Anterior cingulate cortex (tissue), 58 donors: ENCODE measurements at places on chromosomes 13 and 19.

- no peak for DNase-seq
These were observed 46.8 kb downstream of the ARHGEF18 start for GRCh38 chr19:7395360-7396066.

GRCh38 chr19:35742121-35742724 is at the start of gene IGFLR1:
TSS of gene IGFLR1 (minus strand) at chr19:35742452. CDS start at chr19:35741180, 1,272 bp downstream.
- DNase-seq: peak; percentile 6

DNA sequence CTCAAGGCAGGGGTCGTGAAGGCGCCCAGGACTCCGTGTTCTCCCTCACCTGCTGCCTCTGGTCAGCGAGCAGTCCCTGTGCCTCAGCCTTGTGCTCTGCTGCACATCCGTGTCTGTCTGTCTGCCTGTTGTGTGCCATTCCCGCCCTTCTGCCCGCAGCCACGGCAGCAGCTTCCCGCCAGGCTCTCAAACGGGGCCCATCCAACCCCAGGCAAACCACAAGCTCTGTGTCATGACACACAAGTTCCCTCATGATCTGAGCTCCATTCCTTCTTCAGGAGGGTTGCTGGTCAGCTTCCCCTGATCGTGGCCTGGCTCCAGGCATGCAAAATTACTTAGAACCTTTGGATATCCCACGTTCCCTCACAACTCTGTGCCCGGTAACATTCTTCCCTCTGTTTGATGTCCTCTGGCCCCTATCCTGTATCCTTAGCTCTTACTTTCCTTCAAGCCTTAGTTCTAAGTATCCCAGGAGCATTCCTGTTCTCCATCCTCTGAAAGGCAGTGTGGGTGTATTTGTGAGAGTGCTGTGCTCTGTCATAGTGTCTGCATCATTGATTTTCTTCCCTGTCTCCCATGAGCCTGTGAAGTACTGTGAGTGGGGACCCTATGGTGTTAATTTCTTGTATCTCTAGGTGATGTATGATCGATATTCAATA is 3.2 kb downstream of the GPR183 start:
- DNase-seq: no peak

- no peak for DNase-seq
These were observed 11.8 kb upstream of the ZNF175 start for GRCh38 chr19:51559240-51559639.

GRCh38 chr13:79659121-79659521 is 178.2 kb downstream of the NDFIP2 start:
- DNase-seq: no peak

- no peak for DNase-seq
These were observed 25.9 kb upstream of the OXGR1 start for GRCh38 chr13:97020194-97020593.

DNA sequence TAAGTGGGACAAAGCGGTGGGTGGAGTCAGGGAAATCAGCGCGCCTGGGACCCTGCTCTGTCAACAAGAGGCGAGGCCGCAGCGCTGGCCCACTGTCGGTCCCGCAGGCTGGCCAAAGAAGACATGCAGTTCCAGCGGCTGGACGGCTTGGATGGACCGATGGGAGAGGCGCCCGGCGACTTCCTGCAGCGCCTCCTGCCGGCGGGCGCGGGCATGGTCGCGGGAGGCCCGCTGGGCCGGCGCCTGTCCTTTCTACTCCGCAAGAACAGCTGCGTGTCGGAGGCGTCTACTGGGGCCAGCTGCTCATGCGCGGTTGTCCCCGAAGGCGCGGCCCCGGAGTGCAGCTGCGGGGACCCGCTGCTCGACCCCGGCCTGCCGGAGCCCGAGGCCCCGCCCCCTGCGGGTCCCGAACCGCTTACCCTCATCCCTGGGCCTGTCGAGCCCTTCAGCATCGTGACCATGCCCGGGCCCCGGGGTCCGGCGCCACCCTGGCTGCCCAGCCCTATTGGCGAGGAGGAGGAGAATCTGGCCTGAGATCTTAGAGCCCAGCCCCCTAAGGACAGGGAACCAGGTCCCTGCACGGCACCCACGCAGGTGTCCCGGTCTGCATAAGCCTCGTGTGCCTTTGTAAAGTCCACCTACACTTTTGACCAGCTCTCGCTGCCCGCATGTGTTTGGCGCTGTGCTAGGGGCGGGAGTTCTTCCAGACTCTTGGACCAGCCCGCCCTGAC is 6.1 kb downstream of the BEST2 start:
- peak; percentile 37 for DNase-seq

DNA sequence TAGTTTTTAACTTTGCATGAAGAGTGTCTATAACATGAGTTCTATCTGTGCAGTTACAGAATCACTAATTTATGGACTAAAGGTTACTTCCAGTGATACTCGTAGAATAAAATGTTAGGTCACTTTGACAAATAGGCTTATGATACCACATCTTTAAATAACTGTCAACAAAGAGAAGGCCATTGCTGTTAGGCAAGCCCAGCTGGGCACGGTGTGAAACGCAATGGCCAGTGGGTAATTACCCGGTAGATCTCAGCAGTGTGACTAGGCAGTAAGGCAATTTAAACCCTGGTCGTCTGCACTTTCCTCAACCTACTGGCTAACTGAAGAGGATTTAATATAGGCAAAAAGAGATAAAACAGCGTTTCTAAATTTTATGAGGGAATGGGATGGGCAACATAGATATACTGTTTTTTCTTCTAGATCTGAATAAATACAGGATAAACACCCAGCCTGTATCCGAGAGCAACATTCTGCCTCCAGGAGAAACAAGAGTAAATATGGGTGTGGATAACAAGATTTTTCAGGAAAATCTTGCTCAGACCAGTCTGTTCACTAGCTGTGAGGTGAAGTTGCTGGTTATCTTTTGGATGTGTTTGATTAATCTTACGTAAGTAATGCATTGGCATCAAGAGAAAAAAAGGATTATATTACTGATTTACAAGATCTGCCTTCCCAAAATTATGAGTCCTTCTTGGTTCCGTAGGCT is 631.3 kb downstream of the EFNB2 start:
- DNase-seq: no peak

GRCh38 chr13:60267498-60268202 is 103.9 kb upstream of the DIAPH3 start:
- no peak for DNase-seq

DNA sequence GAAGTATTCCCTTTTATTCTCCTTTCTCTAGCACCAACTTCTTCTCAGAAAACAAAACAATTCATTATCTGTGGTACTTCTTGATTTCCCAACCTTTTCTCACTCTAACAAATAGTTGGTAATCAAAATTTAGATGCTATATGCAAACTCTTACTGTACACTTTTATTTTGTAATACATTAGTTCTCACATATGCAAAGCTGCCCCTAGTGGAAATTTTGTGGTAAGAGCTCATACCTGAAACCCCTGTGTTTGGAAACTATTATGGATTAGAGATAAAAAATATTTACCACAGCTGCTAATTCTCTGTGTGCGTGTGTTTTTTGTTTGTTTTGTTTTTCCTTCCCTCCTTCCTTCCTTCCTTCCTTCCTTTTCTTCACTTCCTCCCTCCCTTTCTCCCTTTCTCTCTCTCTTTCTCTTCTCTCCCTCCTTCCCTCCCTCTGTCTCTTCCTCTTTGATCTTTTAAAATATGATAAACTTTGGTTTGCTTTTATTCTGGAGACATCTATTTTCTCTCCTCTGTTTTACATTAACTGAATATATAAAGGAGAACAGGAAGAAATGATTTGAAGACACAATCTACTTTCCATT is 537.4 kb downstream of the SLITRK6 start:
- DNase-seq: no peak

DNA sequence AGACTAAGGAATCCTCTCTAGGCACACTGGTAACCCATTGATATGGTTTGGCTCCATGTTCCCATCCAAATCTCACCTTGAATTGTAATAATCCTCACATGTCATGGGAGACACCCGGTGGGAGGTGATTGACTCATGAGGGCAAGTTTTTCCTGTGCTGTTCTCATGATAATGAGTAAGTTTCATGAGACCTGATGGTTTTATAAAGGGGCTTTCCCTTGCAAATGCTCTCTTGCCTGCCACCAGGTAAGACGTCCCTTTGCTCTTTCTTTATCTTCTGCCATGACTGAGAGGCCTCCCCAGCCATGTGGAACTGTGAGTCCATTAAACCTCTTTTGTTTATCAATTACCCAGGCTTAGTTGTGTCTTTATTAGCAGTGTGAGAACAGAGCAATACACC is 81.4 kb upstream of the GPC6 start:
- DNase-seq: no peak

DNA sequence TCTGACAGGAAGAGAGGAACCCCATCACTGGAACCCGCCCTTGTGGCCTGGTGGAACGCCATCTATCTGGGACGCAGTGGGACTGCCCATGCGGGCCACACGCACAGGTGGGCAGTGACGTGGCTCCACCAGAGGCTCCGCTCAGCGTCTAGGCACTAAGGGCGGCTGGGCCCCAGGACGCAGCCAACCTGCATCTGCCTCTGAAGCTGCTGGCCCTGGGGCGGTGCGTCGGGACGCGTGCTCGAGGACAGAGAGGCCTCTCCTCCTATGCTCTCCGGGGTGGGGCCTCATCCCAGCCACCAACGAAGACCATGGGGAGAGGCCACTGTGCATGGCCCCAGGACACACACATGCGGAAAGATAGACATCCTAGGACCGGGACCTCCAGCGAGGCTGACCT is 18.1 kb downstream of the IZUMO4 start:
- no peak for DNase-seq

DNA sequence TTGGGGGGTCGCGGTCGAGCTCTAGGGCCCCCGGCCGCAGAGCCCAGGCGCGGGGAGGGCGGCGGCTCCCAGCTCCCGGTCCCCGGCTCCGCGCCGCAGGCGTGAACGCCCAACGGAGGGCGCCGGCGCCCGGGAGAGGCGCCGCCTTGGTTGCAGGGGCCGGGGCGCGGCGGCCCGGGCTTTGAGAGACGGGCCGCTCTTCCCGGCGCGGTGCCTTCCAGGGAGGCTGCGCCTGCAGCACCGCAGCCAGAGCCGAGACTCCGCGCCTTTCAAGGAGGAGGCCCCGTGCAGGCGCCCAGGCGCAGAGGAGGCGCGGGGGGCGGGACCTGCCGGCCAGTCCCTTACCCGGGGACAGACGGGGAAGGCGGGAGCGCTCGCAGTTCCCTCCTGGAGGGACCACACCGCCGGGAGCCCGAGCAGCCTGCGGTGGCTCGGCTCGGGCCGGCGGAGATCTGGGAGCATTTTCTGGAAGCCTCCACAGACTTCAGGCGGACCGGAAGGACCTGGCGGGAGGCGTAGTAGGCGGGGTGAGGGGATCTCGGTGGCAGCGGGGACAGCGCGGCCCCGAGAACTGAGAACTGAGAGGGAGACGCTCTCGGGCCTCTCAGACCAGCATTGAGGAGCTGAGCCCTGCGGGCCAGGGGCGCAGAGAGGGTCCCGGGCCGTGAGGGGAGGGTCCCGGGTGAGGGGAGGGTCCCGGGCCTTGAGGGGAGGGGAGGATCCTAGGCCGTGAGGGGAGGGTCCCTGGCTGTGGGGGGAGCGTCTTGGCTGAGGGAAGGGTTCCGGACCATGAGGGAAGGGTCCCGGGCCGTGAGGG is 25.5 kb upstream of the MCF2L start:
- no peak for DNase-seq

- DNase-seq: no peak
These were observed 56.8 kb downstream of the POLR1D start for GRCh38 chr13:27678306-27679040.

- no peak for DNase-seq
These were observed 5.2 kb downstream of the SYDE1 start for GRCh38 chr19:15112385-15112784.

- DNase-seq: no peak
These were observed 232.2 kb downstream of the DLEU7 start for GRCh38 chr13:50611117-50611781.

GRCh38 chr13:52832313-52832712 is 16.1 kb downstream of the PCDH8 start:
- no peak for DNase-seq

GRCh38 chr19:12748489-12748888 is 3.1 kb upstream of the BEST2 start:
- DNase-seq: no peak

- peak; percentile 71 for DNase-seq
These were observed 4.5 kb upstream of the SHISA7 start for GRCh38 chr19:55447421-55448174.

GRCh38 chr13:79406597-79406908 is 498 bp upstream of the RBM26 start:
- DNase-seq: no peak

DNA sequence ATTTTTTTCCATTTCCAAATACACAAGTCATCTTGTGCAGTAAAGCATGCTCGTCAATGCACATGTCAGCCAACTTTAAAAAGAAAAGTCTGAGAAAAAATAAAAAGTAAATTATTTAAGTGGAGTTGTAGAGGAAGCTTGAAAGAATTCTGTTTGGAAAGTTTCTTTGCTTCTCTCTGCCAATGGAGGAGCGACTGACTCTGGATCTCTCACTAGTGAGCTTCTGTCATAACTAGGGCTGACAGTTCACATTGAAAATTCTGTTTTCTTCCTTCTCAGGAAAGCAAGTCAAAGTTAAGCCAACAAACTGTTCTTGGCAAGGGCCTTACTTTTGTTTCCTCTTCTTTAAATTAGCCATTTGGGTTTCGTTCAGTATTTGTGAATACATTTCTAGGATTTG is 298.2 kb downstream of the POU4F1 start:
- DNase-seq: no peak

DNA sequence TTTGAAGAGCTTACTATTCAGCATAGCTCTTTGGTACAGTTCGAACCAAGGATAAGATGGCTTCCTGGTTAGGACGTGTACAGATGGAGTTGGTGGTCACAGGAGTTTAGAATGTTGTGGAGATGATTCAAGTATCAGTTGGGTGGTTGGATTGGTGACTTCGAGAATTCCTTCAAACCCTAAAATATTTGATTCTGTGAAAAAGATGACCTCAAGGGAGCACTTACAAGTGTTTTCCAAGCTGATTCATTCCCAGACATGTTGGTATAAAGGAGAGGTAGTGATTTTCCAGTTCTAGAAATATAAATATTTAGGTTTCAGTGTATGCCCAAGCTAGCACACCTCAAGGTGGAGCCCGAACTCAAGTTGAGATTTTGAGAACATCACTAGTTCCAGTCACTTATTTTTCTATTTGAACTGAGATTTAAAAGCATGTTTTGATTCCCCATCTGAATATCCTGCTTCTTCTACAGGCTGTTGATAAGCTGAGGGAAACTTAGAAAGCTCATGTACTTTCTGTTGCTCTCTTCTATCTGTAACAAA is 306.1 kb downstream of the DCT start:
- no peak for DNase-seq

- DNase-seq: no peak
These were observed 16.5 kb upstream of the LATS2 start for GRCh38 chr13:21077788-21078353.

GRCh38 chr19:53989600-53990533 is 1.6 kb upstream of the CACNG6 start:
- DNase-seq: no peak

DNA sequence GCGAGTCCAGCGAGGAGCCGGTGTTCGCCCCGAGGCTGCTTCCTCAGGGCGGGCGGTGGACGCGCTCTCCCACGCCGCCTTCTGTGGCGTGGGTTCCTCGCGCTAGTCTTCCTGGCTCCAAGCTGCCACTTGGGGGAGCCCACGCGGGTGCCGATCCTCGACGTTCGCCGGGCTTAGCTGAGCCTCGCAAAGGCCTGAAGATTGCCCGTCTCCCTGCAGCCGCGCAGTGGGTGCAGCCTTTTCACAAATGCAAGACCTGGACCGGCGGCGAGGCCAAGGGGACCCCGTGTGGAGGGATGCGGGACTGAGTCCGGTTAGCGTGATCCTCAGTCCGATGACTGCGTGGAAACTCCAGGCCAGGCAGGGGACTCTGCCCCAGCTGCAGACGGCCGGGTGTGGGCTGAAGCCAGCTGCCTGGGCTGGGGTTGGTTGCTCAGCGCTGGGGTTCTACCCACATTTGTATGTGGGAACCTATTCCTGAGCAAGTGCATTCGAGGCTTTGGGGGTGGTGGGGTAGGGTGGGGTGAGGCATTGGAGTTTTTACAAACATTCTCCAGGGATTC is 16.6 kb upstream of the LRP3 start:
- DNase-seq: no peak
